ENCODE measurements at places on chromosomes 7 and 10.

- no peak for DNase-seq
Measured at GRCh38 chr7:155426543-155427410, 31.2 kb upstream of the EN2 start.

DNA sequence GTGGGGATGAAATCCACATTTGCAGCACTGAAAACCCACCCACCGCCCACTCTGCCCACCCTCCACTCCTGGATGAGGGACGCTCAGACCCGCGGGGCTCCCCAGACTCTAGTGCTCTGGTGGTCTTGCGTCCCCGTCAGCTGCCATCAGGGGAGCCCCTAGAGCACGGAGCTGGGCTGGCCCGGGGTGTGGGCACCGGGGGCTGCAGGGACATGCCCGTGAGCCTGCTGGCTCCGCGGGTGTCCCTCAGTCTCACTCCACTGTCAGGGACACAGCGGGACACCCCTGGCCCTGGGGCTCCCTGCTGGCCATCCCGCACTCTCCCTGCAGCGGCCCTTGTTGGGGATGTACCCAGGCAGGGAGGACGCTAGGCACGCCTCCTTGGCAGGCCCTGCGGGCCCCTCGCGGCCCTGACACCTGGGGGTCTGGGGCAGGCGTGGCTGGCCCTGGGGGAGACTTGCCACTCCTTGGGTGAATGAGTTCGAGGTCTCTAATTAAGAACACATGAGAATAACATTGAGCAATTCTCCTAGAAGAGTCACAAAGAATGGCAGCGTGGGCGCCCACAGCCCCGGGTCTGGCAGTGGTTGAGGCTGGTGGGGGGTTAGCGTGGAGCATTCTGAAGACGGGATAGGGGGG is 64.2 kb downstream of the CFAP46 start:
- no peak for DNase-seq

DNA sequence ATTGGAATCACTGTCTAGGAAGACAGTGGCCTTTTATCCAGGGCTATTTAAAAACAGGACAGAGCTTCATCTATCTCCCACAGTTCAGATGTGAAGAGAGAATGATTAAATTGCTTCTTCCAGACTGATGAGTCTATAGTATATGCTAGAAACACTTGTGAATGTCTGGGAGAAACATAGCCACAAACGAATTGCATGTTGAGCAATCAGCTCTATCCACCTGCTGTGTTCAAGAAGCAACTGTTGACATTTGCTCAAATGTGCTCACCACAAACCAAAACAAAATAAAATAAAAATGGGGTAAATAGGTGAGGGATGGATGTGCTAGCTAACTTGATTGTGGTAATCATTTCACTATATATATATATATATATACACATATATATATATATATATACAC is 195.1 kb downstream of the HECW1 start:
- DNase-seq = no peak

GRCh38 chr7:97847791-97848190 is 24.4 kb downstream of the ASNS start:
- no peak for DNase-seq

GRCh38 chr7:107017965-107018719 is 26.4 kb upstream of the PRKAR2B start:
- no peak for DNase-seq

DNA sequence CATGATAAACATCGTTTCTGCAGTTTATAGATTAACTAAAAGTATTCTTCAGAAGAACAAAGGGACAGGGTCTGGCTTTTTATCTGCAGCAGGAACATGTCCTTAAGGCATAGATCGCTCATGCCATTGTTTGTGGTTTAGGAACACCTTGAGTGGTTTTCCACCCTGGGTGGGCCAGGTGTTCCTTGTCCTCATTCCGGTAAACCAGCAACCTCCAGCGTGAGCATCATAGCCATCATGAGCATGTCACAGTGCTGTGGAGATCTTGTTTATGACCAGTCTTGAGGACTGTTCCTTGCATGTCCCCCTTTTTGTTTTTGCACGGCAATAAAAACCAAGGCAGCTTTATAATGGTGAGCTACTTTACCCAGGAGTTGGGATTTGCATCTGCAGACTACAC is 33.9 kb downstream of the STOX1 start:
- DNase-seq = no peak

DNA sequence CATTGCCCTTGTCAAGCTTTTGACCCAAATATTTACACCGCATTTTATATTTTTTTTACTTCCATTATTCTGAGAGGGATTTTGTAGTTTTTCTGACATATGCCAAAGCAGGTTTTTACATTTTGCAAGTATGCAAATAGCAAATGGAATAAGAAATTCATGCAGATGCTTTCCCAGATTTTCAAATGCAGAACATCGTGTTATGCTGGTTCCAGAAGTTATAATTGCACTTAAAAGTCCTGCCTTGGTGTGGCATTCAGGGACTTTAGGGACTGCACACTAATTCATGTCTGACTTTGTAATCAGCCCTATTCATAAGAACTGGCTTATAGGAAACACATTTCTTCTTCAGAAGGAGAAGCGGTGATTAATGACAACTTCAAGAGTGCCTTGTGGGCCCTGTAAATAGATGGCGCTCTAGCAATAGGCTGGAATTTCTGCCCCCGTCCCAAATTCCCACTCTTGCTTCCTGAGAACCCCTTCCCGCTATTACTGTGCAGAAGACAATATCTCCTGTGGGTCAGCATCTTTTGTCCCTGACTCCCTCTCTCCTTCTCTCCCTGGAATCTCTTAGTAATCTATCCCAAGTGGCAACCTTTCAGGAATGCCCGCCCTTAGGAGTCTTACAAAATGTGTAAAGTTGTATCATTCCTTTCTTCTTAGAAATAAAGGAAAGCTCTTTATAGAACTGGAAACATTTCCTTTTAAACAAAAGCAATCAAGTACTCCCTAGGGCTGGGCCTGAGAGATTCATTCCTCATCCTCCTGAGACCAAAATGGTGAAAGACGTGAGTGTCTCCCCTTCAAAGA is 264.0 kb downstream of the INHBA start:
- DNase-seq = no peak

- peak; percentile 47 for DNase-seq
Measured at GRCh38 chr10:110803830-110804338, 67.8 kb upstream of the PDCD4 start.

- DNase-seq = no peak
Measured at GRCh38 chr7:104453190-104453589, 124.8 kb downstream of the LHFPL3 start.

GRCh38 chr10:46079831-46080585 is 33.9 kb upstream of the MSMB start:
- DNase-seq = no peak

DNA sequence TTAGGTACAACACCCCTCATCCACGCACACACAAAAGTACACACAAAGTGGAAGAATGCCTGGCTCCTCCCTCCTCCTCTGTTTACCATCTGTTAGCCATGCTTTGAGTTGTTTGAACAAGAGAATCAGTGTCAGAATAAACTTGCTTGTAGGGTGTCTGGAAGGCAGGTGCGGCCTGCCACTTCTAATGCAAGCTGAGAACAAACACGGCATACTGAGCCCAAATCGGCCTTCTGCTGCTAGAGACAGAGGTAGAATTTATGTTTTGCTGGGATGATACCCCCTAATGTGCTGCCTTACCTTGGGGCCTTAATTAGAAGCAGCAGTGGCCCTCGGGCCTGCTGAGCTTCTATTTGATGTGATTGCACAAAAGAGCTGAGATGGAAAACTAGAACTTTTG is 24.9 kb upstream of the FAM180A start:
- DNase-seq = no peak

- no peak for DNase-seq
Measured at GRCh38 chr10:130931256-130931655, 380.3 kb downstream of the TCERG1L start.

- DNase-seq = no peak
Measured at GRCh38 chr7:105279688-105280007, 109.1 kb downstream of the SRPK2 start.

GRCh38 chr7:151099486-151100211 is 13.4 kb downstream of the AGAP3 start:
- DNase-seq = no peak

DNA sequence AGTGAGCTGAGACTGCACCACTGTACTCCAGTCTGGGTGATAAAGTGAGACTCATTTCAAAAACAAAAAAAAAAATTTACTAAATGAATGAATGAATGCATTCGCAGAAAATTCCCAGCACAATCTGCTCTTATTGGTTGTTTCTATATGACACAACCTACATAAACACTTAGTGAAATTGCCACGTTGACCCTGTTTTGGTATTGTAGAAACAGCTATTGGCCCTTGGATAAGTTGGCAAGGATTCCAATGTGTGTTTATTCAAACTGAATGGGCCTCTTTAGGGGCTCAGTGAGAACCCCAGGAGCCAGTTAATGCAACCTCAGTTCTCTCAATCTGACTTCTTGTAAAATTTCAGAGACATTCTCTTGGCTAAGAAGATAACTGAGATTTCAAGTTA is 66.0 kb downstream of the HHEX start:
- DNase-seq = no peak

DNA sequence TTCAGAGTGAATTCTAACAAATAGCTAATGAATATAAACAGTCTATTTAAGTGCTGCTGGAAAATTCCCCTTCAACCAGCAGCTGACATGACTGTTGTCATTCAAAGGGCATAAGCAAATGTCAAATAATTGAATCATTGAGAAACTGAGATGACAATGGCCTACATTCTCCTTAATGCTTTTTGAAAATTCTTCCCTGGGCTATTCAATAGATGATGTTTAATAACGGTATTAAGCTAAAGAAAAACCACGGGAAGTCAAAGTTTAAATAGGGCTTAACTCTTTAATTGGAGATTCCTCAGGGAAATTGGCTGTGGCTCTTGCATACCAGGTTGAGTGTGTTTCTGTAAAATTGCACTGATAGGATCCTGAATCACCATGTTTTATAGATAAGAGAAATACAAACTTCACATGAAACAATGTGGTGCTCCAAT is 77.0 kb downstream of the ARL4A start:
- DNase-seq = no peak

DNA sequence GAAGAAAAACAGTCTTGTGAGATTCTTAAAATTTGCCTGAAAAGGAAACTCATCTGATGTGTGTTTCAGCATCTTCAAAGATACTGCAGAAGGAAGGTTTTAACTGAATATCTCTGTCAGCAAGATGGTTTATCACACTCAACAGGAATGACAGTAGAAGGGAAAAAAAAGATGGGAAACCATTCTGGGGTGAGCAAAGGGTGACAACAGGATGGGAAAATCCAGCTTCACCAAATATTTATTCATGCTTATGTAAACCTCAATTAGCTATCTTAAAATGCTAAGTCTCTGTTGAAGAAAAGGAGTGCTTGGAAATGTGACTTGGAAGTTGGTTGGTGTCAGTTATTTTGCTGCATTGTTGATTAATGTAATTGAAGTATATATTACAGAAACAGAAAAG is 82.2 kb downstream of the FZD1 start:
- no peak for DNase-seq

GRCh38 chr10:78663721-78664120 is 405.0 kb upstream of the ZMIZ1 start:
- no peak for DNase-seq

- DNase-seq = no peak
Measured at GRCh38 chr10:87618566-87619423, 40.9 kb upstream of the PAPSS2 start.

GRCh38 chr10:55273946-55274345 is 472.9 kb upstream of the PCDH15 start:
- DNase-seq = no peak

GRCh38 chr10:22049635-22050034 is 46.1 kb upstream of the DNAJC1 start:
- DNase-seq = no peak
